ENCODE measurements at places on chromosomes 16 and 17.
A peak's percentile ranks its signal among the peaks of the same experiment; 100 is the strongest.

- peak; percentile 75 for DNase-seq
Observed at GRCh38 chr16:3364774-3365427, 9.2 kb downstream of the OR2C1 start.

DNA sequence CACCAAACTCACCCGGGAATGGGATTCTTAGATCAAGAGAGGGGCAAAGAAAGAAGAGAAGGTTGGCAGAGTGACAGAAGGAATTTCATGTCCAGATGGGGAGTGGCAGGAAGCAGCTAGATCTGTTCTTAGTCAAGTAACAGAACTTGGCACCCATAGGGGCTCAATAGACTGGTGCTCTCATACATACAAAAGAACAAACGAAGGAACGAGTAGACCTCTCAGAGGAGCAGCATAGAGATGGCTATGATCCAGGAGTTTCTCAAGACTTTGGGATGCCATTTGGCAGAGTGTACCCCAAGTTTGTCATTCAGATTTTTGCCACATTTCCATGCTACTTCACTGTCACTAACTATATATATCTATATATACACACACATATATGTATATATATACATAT lies 47.9 kb downstream of the GINS3 start:
- no peak for DNase-seq

- DNase-seq, result no peak
Observed at GRCh38 chr17:57210224-57210553, 46.1 kb upstream of the MSI2 start.

- no peak for DNase-seq
Observed at GRCh38 chr16:59326955-59327354, 592.8 kb upstream of the GOT2 start.

DNA sequence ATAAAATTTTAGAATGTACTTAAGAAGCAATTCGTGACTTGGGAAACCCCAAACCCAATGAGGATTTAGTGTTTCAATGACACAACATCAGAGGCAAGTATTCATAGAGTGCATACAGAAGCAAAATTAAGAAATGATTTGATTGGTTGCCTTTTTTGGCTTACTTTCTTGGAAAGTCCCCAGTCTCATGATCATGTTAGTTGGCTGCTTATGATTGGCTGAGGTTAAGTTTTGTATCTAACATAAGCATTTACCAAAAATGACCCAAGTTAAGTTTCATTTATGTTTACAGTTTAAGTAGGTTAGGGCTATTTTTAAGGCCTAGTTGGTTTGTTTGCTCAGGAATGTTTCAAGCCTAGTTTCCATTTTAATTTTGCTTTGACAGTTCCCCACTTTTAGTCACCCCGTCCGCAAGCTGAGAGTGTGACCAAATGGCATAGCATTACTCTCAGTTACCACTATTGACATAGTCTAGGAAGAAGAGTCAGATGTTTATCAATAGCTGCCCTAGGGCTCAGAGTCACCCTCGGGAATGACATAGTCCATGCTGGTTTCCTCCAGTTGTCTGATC lies 36.2 kb downstream of the DGKE start:
- DNase-seq, result no peak

DNA sequence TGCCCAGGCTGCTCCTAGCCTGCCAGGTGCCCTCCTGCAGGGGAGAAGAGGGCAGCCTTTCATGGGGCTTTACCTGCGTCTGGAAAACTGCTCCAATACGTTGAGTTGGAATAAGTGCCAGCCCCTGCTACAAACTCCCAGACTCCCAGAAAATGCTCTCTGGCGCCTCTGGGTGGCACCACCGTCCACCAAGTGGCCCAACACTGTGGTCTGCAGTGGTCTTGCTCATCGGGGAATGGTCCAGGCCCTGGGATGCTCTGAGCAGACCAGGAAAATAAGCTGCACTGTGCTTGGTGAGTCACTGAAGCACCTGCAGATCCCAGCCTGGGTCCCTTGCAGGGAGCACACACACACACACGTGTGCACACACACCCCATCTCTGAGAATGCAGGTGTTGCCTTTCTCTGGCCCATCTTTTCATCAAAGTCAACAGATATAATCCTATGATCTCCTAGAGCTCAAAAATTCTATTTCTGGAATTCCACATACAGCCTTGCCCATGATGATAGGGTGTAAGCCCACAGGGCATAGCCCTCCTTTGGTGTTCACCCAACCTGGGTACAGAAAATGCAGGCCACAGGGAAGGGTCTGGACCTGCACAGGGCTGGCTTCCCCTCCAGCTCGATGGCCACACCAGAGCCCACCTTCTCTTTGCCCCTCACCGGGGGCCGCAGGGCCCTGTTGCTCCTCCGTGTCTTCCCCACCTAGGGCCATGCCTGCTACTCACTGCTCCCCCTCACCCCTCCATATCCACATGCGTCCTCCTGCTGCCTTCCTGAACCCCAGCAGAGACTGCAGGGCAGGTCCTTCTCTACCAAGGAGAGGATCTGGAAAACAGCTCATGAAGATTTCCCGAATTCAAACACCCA lies 20.5 kb downstream of the CDIP1 start:
- DNase-seq, result no peak

DNA sequence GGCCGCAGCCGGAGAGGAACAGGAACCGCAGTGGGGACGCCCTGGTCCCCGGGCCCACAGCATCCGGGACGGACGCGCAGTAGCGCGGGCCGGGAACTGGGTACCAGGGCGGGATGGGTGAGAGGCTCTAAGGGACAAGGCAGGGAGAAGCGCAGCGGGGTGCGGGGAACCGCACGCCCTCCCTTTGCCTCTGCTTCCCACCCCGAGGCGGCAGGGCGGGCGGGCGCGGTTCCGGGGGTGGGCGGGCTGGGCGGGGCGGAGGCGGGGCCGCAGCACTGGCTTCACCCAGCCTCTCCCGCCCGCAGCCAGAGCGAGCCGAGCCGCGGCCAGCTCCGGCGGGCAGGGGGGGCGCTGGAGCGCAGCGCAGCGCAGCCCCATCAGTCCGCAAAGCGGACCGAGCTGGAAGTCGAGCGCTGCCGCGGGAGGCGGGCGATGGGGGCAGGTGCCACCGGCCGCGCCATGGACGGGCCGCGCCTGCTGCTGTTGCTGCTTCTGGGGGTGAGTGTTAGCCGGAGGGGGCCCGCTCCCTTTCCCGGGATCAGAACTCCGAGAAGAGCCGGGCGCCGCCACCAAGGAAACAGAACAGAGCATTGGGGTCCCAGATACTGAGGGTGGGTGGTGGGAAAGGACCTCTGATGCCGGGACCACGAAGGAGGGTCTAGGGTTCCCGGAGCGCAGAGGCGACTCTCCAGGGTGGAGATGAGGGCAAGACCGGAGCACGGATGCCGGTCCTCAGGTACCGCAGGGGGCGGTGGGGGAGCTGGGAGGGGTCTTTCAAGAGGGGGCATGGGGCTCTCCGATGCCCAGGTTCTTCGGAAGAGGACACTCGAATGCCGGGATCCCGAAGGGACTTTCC lies at the start of gene NGFR:
Gene NGFR (plus strand): TSS at position 308 of the 856 bp plus-strand sequence. CDS start 125 bp downstream, at position 433.
- DNase-seq, result no peak

DNA sequence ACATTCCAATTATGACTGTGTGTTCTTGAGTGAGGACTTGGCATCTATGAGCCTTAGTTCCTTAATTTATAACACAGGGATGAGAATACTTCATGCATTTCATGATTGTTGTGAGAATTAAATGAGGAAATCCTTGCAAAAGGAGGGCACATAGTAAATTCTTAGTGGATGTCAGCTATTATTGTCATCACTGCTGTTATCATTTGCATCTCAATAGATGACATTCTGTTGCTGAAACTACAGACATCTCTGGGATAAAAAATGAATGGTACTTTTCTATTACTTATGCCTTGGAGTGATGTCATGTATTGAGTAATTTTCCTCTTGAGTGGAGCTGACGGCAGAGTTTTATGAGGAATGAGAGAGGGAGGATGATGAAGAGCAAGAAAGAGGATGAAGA lies 184.4 kb upstream of the CDH11 start:
- DNase-seq, result no peak
